Activated CD4-positive, CD25-positive, alpha-beta regulatory T cell treated with anti-CD3 and anti-CD28 coated beads, Interleukin-2, amount 50 U/mL, for 72 hours (primary cell): ENCODE measurements at places on chromosomes 3 and 15.

DNA sequence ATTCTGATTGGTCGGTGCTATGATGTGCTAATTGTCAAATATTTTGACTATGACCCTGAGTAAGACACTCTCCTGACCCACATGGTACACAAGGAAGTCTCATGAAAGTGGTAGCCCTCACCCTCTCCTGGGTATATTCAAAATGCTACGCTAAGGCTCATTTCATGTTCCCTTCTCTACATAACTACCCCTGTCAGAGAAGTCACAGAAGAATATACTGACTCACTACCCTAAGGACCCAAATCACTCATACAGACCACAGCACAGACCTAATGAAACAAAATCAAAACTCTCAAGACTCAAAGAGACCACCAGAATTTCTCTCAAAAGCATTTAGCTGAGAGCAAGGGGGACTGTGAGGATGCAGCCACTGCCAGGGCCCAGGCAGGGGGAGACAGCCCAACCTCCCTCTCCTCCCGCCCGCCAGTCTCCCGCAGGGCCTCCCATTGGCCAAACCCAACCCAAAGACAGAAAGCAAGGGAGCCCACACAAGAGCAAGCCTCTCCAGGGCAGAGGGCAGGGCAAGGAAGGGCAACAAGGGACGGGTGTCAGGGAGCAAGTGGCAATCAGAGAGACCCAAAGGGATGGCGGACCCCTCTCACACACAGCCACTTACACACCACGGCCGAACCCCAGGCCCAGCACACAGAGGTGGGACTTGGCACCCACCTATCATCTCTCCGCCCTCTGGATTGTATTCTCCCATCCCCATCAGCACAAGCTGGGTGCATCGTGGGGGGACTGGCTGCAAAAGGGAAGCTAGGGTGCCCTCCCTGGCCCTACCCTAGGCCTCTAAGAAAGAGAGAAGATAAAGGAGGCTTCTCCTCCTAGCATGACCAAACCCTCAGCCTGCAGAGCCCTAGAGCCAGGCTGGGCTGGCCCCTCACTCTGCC, 41.6 kb downstream of the MEGF11 start:
- no peak for DNase-seq

- DNase-seq, result no peak
These were observed 76.4 kb downstream of the USF3 start for GRCh38 chr3:113620091-113620490.

DNA sequence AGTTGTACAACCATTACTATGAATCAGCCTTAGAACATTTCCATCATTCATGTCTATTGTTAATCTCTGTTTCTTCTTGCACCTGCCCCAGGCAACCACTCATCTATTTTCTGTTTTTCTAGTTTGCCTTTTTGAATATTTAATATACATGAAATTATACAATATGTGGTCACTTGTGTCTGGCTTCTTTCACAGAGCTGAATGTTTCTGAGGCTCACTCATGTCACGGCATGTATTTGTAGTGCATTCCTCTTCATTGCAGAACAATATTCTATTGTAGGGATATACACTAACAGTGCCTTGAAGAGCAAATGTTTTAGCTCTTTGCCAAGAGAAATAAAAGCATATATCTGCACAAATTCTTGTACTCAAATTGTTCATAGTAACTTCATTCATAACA, 32.9 kb downstream of the CERS3 start:
- no peak for DNase-seq

GRCh38 chr3:24343084-24343783, 151.4 kb downstream of the THRB start:
- DNase-seq, result no peak
